ENCODE measurements at places on chromosomes 12 and 14. TPM values are rescaled to one million over a fixed set of nuclear protein-coding genes. Genes with fewer than 3 reads are reported as not detected.

The RNASE4 gene
- total RNA-seq, result 2.6 TPM

The FLRT2 gene
- 102 TPM for total RNA-seq

The OR6C4 gene
- not detected for total RNA-seq

The ERP27 gene
- not detected for total RNA-seq

The GLIPR1L2 gene
- 1.5 TPM for total RNA-seq

The EGLN3 gene
- total RNA-seq, result 9.2 TPM

The FIGNL2 gene
- total RNA-seq, result 1.3 TPM

The TMEM132D gene
- total RNA-seq, result 22.0 TPM

The ADAMTS20 gene
- 0.82 TPM for total RNA-seq

The COX8C gene
- not detected for total RNA-seq

The PAPLN gene
- 5.7 TPM for total RNA-seq

The HPD gene
- total RNA-seq, result not detected

The SVOP gene
- total RNA-seq, result 18.2 TPM

The KRT2 gene
- 0.18 TPM for total RNA-seq

The FGF6 gene
- total RNA-seq, result not detected

The FOXA1 gene
- total RNA-seq, result not detected

The RNFT2 gene
- total RNA-seq, result 42.1 TPM

The GUCY2C gene
- total RNA-seq, result 0.09 TPM

The NOC4L gene
- 8.5 TPM for total RNA-seq

The KRT6C gene
- not detected for total RNA-seq

The DHRS2 gene
- total RNA-seq, result 0.27 TPM

The OTX2 gene
- total RNA-seq, result 24.6 TPM

The TAS2R20 gene
- total RNA-seq, result 19.2 TPM

The GPD1 gene
- total RNA-seq, result 1.7 TPM

The GLS2 gene
- 6.1 TPM for total RNA-seq

The ADAM21 gene
- total RNA-seq, result 0.18 TPM

The RERGL gene
- 0.91 TPM for total RNA-seq

The KRT80 gene
- total RNA-seq, result not detected

The IL26 gene
- total RNA-seq, result not detected

The METTL3 gene
- 77.7 TPM for total RNA-seq

The SLC38A4 gene
- 1.4 TPM for total RNA-seq

The VRTN gene
- not detected for total RNA-seq

The PPFIA2 gene
- total RNA-seq, result 148 TPM

The SMOC1 gene
- 83.4 TPM for total RNA-seq

The TMEM117 gene
- total RNA-seq, result 18.5 TPM
